ENCODE measurements at places on chromosomes 16 and 17. TPM values are rescaled to one million over a fixed set of nuclear protein-coding genes. Genes with fewer than 3 reads are reported as not detected.

The KRTAP2-3 gene
- total RNA-seq: not detected

The TERB1 gene
- not detected for total RNA-seq

The TEKT5 gene
- total RNA-seq: not detected

The MILR1 gene
- total RNA-seq: 1.0 TPM

The TOP2A gene
- total RNA-seq: 4.1 TPM

DNA sequence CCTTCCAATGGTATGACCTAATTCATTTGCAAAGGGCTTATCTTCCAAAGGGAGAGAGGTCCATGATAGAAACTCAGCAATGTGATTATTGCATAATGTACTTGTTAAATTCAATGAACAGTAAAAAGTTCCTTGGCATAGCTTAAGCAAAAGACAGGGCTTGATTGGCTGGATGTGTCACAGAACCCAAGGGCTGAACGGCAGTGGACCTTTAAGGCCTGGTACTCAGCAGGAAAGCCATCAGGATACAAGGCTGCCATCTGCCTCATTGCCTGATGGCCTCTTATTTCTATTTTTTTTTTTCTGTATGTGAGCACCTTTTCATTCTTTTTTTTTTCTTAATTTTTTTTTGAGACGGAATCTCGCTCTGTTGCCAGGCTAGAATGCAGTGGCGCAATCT, 208.9 kb upstream of the WSCD1 start:
- no peak overlapping the region for H3K27ac ChIP-seq
- no peak overlapping the region for H3K4me3 ChIP-seq

DNA sequence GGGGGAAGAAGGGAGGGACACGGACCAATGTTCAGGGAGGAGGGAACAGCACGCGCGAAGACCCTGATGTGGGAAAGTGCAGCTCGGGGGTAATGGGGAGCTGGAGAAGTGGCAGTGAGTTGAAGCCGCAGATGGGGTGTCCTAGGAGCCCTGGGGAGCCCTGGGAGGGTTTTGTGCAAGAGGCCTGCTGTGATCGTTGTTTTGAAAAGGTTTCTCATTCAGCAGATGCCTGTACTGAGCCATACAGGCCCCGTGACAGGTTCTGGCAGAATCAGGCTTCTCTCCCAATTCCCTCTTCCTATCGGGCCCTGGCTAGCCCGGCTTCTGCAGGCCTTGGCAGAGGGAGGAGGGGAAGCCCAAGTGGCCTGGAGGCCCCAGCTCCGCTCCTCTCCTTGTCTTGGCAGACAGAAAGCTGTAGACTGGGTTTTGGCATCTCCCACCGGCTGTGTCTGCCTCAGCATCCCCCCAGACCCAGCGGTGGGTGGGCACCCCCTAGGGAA, 38.4 kb upstream of the EMP2 start:
- no peaks in the 10 kb centered on the region for H3K4me1 ChIP-seq
- DNase-seq: no peak
- H3K36me3 ChIP-seq: no peaks in the 10 kb centered on the region
- peaks cover 45% of the 10 kb centered on the region for H3K27me3 ChIP-seq
- H3K4me3 ChIP-seq: peak overlapping the region; percentile 46
- no peak overlapping the region for H3K27ac ChIP-seq

DNA sequence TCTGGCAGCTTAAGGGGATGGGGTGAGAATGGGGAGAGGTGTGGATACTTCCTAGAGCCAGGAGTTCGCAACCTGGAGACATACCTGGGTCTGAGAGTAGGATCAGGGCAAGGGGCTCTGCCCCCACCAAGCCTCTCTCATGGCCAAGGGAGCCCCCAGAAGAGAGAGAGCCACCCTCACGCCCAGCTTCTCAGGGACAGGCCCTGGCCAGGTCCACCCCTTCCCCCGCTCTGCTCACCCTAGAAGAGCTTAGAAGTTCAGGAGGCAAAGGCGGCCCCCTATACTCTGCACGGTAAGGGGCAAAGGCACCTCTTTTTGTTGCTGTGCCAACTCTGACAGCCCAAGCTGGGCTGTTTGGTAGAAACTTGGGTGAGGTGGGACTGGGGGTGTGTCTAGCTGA, 69.3 kb upstream of the TMEM97 start:
- DNase-seq: no peak
- H3K36me3 ChIP-seq: peaks cover 3% of the 10 kb centered on the region
- H3K27ac ChIP-seq: no peak overlapping the region
- H3K4me3 ChIP-seq: no peak overlapping the region
- H3K27me3 ChIP-seq: peaks cover 23% of the 10 kb centered on the region

GRCh38 chr17:13212860-13213259, 195.0 kb upstream of the ELAC2 start:
- DNase-seq: no peak
- H3K4me3 ChIP-seq: no peak overlapping the region
- no peaks in the 10 kb centered on the region for H3K4me1 ChIP-seq

DNA sequence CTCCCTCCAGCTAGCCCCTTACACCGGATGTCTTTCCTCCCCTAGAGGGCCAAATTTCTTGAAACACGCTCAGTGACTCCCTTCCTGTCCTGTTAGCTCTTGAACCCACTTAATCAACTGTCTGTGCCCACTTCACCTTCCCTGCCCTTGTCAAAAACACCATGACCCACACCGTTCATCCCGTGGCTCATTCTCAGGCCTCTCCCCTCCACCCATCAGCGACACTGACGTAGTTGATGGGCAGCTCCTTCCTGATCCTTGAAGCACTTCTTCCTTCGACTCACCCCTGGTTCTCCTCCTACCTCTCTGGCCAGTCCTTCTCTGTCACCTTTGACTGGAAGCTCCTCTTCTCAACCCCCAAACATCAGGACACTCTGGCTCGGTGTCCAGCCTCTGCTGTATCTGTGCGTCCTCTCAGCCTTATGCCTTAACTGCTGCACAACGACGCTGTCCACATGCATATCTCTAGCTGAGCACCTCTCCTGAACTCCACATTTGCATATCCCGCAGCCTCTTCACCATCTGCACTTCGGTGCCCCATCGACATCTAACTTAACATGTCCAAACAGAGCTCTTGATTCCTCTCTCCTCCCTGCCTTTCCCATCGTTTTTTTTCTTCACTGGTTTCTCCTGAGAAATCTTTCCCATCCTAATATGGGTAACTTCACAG, 39.3 kb upstream of the CCDC182 start:
- peaks cover 13% of the 10 kb centered on the region for H3K27me3 ChIP-seq
- peaks cover 5% of the 10 kb centered on the region for H3K4me1 ChIP-seq
- H3K27ac ChIP-seq: no peak overlapping the region

GRCh38 chr16:25707982-25708583, 16.3 kb downstream of the HS3ST4 start:
- no peaks in the 10 kb centered on the region for H3K36me3 ChIP-seq
- peaks cover 34% of the 10 kb centered on the region for H3K27me3 ChIP-seq
- no peaks in the 10 kb centered on the region for H3K4me1 ChIP-seq
- no peak for DNase-seq

DNA sequence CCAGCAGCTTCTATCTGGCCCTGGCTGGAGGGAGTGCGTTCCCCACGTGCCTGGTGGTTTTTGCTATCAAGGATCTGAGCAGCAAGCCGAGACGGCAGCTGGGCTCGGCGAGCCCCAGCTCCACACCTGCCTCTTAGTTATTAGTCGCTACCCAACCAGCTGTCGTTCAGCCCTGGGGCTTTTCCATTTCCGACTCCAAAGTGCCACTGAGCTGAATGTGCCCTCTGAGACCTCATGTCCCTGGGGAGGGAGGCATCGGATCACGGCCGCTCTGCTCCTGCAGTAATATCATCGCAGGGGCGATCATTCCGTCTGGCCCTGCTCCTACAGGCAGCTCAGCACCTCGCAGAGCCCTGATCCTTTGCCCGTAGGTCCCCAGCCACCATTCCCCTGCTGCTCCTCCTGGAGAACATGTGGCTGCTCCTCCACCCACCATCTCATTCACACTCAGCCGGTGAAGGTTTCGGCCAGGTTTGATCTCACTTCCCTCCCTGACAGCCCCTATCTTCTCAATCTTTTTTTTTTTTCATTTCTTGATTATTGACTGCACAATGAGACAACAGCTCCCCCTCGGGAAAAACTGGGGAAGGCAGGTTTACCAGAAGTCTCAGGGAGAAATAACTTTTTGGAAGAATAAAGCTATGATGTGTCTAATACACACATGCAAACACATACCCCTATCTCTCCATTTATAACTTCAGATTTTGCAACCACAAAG, 86.7 kb downstream of the ZFHX3 start:
- no peaks in the 10 kb centered on the region for H3K4me1 ChIP-seq
- peaks cover 2% of the 10 kb centered on the region for H3K36me3 ChIP-seq
- H3K27ac ChIP-seq: no peak overlapping the region
- peaks cover 5% of the 10 kb centered on the region for H3K27me3 ChIP-seq
- no peak overlapping the region for H3K4me3 ChIP-seq

GRCh38 chr16:85587762-85588556, 25.2 kb upstream of the GSE1 start:
- H3K4me3 ChIP-seq: no peak overlapping the region
- no peak overlapping the region for H3K27ac ChIP-seq
- peaks cover 2% of the 10 kb centered on the region for H3K4me1 ChIP-seq
- no peaks in the 10 kb centered on the region for H3K27me3 ChIP-seq
- DNase-seq: no peak

GRCh38 chr16:86038926-86039310, 140.0 kb downstream of the IRF8 start:
- H3K4me1 ChIP-seq: peaks cover 3% of the 10 kb centered on the region
- no peak overlapping the region for H3K4me3 ChIP-seq
- H3K36me3 ChIP-seq: no peaks in the 10 kb centered on the region
- H3K27ac ChIP-seq: no peak overlapping the region

DNA sequence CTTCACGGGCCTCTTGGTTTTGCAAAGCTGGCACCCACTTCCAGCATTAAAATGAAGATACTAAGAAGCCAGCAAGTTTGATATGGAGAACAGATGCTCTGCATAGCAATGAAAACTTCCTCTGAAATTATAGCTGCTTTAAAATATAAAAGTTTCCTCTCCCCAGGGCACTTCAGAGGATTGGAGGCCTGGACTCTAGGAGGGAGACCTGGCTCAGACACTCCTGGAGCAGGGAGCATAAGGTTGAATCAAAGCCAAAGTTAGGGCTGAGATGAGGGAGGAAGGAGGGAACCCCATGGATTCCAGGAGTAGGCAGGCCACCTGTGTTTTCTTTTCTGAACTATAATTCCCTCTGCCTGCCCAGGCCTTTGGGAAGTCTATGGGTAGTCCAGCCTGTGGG, 176.0 kb upstream of the RPL38 start:
- H3K4me3 ChIP-seq: no peak overlapping the region
- H3K27me3 ChIP-seq: peaks cover 51% of the 10 kb centered on the region
- H3K27ac ChIP-seq: no peak overlapping the region
- DNase-seq: no peak

DNA sequence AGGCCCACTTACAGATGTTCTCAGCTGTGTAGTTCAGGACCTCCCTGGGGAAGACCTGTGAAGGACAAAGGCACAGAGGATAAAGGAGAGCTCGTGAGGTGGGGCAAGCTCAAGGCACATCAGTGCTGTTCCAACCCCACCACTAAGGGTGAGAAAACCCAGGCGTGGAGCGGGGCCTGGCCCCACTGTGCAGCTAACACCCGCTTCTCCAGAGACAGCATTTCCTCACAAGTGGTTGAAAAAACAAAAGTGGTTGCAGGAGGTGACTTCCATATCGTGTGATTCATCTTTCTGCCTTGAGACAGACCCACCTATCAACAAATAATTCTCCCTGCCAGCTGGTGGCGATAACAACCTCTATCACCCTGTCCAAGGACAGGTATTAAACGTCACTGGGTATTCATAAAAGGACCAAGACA, 30.0 kb downstream of the SNN start:
- DNase-seq: no peak
- peak overlapping the region; percentile 83 for H3K27ac ChIP-seq
- no peaks in the 10 kb centered on the region for H3K27me3 ChIP-seq
- H3K4me3 ChIP-seq: no peak overlapping the region

All from T-helper 17 cell (primary cell).